NCI-H510A treated with DMSO at 0.1 percent for 48 hours (cell line): ENCODE measurements at places on chromosomes 5 and 9.

DNA sequence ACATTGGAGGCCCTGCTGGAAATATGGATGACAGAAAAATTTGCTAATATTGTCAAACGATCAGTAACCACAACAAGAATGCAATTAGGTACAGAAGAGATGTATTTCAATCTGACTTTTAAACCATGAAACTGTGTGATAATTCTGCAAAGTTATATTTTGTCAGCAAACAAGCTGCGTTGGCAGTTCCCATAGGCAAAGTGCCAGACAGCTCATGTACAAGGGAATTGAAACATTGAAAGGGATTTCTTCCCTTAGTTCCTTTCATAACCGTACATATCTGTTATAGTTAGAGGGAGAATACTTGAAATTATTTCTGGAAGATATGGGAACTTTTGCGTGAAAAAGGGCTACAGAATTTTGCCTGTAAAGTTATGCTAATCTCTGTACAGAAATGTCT lies 419.4 kb upstream of the PTGER4 start:
- DNase-seq = no peak

DNA sequence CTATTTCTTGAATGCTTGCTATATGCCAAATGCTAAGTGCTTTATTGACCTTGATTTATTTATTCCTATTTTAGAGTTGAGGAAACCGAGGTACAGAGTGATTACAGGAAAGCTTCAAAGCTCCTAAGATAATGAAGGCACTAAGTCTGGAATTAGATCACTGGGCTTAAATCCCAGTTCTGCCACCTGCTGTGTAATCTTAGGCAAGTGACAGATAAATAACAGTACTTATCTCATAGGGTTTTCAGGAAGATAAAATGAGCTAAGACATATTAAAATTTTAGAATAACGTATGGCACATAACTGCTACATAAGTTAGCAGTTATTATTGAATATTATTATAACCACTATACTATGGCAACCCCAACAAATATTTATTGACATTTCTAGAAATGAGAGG lies 843.8 kb downstream of the DTWD2 start:
- DNase-seq = no peak

DNA sequence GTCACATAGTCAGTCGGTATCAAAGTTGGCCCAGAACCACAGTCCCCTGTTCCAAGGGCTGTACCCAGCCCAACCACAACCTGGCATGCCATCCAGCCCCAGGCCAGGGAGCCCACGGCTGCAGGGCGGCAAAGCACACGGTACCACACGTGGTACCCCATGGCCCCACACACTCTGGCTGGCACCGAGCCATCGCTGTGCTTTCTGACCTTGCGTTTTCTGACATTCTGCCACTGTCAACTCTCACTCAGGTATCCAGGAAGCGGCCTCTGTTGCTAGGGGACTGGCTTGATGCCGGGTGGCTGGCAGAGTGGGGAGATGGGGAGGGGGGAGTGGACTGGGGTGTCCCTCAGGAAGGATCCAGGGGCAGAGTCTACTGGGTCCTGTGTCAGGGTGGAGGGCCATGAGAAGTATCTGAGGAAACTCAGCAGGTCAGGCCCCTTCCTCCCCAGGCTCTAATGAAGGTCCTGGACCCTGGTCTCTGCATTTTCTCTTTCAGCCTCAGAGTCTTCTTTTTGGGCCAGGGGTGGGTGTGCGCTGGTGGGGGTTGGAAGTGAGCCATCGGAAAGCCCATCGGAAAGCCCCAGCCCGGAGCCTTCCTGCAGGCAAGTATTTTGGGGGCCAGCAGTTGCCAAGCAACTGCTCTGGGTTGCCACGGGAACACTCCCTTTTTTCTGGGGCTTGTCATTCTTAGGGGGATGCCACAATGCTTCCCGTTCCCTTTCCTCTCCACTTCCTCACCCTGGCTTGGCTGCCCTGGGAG lies 21.0 kb upstream of the RALGDS start:
- DNase-seq = peak; percentile 42

- peak; percentile 8 for DNase-seq
These were observed at the start of gene REEP2 for GRCh38 chr5:138438724-138439476. REEP2 (plus strand) TSS chr5:138439057; CDS start chr5:138439209, 152 bp downstream.

- no peak for DNase-seq
These were observed 240.4 kb upstream of the RAI14 start for GRCh38 chr5:34415559-34416198.

GRCh38 chr5:171562822-171563221 lies 143.4 kb downstream of the FGF18 start:
- DNase-seq = no peak

DNA sequence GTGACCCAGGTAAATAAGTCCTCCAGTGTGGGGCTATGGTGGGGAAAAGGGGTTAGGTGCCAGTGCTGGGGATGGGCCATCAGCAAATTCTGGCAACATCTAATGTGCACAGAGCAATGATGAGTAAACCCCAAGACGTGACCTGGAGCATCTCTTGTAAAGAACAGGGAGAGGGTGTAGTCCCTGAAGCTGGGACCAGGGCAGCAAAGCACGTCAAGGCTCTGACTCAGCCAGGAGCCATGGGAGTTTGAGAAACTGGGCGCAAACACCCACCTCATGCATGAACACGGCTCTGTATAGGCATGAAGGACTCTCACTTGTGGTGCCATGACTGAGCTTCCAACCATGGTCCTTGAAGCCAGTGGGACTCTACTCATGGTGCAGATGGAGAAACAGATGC lies 51.8 kb downstream of the DUSP1 start:
- no peak for DNase-seq

GRCh38 chr5:157616785-157617184 lies 35.5 kb downstream of the SOX30 start:
- DNase-seq = no peak

- DNase-seq = no peak
These were observed 102.1 kb downstream of the C5orf15 start for GRCh38 chr5:133866160-133866902.

- no peak for DNase-seq
These were observed 53.1 kb downstream of the TLE1 start for GRCh38 chr9:81636255-81636599.

GRCh38 chr5:57783693-57784092 lies 301.1 kb upstream of the ACTBL2 start:
- no peak for DNase-seq

- DNase-seq = peak; percentile 17
These were observed 31.7 kb downstream of the GSN start for GRCh38 chr9:121299467-121300282.

- no peak for DNase-seq
These were observed 348.5 kb downstream of the BNC2 start for GRCh38 chr9:16521868-16522411.

GRCh38 chr5:173891308-173892116 lies 3.4 kb downstream of the CPEB4 start:
- no peak for DNase-seq

DNA sequence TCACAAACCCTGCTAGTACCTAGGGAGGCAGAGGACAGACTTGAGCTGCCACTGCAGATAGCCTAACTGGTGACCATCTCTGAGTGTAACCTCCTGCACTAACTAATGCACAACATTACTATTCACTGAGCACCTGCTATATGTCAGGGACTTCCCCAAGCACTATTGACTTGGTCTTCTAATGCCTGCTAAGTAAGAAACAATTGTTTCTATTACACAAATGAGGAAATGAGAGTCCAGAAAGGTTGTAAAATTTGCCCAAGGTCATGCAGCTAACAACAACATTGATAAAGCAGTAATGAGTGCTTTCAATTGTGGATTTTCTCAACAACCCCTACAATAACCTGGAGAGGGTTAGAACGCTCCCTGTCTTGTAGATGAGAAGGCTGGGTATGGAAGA lies 183.7 kb downstream of the ZNF462 start:
- no peak for DNase-seq

GRCh38 chr9:101397746-101398067 lies 711 bp downstream of the MRPL50 start:
- DNase-seq = no peak

DNA sequence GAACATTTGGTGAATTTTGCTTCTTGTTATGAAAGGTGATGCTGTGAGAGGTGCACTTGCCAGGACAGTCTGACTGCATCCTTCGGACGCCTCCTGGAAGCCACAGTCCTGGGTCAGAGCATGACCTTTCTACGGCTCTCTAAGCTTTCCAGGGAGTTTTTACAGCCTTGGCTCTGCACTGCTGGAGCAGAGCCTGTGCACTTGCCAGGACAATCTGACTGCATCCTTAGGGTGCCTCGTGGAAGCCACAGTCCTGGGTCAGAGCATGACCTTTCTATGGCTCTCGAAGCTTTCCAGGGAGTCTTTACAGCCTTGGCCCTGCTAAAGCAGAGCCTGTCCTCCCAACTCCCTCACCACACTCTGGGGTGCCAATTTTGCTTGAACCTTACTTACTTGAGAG lies 49.6 kb downstream of the CCDC180 start:
- DNase-seq = no peak

DNA sequence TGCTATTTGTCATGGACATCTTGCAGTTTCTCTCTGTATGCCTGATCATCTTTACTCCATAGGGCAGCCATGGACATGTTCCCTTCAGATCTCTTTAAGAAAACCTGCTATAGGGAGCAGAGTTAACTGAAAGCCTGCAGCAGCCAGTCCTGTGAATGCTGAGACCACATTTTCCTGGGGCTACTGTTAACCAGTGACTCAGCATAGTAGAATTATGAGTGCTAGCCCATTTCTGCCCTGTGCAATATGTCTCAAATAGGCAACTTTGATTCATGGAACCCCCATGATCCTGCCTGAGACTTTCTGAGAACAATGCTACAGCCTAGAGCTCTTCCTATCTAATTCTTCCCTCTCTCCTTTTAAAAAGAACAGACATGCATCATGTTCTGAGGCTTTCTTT lies 624.2 kb downstream of the CHSY3 start:
- DNase-seq = no peak

DNA sequence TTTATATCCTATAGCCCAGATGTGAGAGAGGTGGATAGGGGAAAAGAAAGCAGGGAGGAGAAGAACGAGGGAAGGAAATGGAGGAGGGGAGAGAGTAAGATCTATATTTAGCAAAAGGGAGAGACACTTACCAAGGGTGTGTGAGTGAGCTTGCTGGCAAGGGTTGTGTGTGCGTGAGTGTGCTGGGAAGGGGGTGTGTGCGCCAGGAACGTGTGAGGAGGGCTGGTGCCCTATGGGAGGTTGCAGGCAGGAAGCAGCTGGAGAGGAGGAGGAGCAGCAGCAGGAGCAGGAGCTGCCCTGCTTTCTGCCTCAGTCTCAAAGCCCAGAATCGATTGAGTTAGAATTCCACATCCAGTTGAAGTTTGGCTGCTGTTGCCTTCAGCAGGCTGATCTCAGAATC lies 148.3 kb upstream of the RUSC2 start:
- peak; percentile 20 for DNase-seq

DNA sequence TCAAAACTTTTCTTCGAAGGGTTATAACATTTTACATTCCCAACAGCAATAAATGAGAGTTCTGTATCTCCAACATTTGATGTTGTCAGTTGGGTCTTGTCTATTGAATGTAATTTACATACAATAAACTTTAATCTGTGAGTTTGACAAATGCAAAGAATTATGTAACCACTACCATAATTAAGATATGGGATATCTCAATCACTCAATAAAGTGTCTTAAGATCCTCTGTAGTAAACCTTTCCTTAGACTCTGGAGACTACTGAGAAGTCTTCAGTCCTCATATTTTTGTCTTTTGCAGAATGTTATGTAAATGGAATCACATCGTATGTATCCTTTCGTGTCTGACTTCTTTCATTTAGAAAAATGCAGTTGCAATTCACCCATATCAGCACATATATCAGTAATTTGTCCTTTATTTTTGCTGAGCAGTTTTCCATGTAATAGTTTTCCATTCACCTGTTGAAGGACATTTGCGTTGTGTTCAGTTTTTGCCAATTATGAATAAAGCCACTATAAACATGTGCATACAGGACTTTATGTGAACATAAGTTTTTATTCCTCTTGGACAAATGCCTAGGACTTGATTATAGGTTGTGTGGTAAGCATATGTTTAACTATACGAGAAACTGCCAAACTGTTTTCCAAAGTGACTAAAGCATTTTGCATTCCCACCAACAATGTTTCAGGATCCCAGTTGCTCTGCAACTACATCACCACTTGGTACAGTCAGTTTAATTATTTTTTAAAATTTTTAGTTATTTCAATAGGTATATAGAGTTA lies 784.6 kb upstream of the ZNF608 start:
- no peak for DNase-seq

GRCh38 chr5:132812123-132812765 lies 858 bp upstream of the SOWAHA start:
- no peak for DNase-seq

- no peak for DNase-seq
These were observed 444.9 kb upstream of the CYLC2 start for GRCh38 chr9:102550266-102550665.

DNA sequence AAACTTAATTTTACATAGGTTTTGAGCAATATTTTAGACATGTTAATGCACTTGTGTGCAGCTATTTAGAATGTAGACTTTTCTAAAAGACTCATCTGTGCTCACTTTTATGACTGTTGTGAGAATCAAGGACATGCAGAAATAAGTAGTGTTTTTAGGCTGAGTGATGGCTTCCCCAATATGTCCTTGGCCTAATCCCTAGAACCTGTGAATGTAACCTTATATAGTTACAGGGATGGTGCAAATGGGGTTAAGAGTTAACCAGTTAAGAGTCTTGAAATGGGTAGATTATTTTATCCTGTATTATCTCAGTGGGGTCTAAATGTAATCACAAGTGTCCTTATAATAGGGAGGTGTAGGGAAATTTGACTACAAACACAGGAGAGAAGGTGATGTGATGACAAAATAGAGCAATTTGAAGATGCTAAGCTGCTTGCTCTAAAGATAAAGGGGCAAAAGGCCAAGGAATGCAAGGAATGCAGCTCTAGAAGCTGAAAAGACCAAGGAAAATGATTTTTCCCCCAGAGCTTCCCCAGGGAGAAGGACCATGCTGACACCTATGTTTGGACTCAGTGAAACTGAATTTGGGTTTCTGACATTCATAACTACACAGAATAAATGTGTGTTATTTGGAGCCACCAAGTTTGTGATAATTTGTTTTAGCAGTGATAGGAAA lies 298.0 kb upstream of the PAPPA start:
- DNase-seq = no peak

DNA sequence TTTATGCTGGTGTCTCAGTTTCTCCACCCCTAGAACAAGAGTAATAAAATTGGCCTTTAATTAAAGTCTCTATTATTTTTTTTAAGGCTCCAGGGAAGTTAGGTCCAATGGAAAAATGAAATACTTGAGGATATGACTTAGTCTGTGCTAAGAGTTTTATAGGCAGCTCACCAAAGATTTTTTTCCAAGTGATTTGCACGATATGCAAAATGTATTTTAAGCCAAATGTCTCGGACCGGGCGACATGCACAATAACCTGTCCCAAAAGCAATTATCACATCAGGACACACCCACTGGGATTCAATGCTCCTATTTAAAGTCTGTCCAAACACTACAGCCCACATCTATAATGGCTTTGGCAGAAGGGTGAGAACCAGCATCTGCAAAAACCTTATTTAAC lies 136.1 kb upstream of the ANKH start:
- no peak for DNase-seq
